ENCODE measurements at places on chromosomes 6 and 20.

DNA sequence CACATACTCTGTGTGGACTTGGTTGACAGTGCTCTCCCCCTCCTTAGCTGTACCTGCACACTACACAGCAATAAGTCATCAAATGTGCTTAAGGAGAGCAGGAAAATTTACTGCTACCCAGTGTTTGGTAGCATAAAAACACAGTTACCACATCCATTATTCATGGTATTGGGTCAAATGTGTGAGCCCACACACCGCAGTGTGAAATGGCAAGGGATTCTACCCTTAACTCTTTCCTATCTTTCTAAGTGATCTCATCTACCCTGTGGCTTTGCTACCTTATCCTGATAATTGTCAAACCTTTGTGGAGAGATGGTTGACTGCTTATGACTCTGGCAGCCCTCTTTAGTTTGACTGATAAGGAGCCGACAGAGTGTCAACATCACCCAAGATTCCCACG, 47.6 kb downstream of the STX11 start:
- no peak for DNase-seq
- no peak overlapping the region for H3K4me3 ChIP-seq
- no peak overlapping the region for H3K27ac ChIP-seq
- no peaks in the 10 kb centered on the region for H3K27me3 ChIP-seq

DNA sequence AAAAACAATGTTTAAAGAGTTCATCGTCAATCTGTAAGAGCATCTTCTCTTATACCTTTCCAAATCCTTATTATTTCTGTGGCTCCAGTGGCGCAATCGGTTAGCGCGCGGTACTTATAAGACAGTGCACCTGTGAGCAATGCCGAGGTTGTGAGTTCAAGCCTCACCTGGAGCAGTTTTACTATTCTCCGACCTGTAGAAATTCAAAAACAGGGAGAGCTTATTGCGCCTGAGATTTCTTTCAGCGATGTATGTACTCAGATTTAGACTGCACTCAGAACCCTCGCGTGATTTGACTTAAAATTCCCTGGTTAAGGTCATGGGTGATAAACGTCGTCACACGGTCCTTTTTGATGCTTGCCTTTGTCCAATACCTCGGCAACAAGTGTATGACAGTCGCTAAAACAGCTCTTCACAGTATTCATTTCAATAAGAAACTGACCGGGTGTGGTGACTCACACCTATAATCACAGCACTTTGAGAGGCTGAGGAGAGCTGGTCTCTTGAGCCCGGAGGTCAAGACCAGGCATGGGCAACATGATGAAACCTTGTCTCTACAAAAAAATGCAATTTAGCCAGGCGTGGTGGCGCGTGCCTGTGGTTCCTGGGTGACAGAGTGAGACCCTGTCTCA, 11.9 kb downstream of the GPX5 start:
- H3K4me3 ChIP-seq = no peak overlapping the region
- no peaks in the 10 kb centered on the region for H3K27me3 ChIP-seq
- no peaks in the 10 kb centered on the region for H3K4me1 ChIP-seq
- H3K36me3 ChIP-seq = no peaks in the 10 kb centered on the region
- no peak overlapping the region for H3K27ac ChIP-seq

DNA sequence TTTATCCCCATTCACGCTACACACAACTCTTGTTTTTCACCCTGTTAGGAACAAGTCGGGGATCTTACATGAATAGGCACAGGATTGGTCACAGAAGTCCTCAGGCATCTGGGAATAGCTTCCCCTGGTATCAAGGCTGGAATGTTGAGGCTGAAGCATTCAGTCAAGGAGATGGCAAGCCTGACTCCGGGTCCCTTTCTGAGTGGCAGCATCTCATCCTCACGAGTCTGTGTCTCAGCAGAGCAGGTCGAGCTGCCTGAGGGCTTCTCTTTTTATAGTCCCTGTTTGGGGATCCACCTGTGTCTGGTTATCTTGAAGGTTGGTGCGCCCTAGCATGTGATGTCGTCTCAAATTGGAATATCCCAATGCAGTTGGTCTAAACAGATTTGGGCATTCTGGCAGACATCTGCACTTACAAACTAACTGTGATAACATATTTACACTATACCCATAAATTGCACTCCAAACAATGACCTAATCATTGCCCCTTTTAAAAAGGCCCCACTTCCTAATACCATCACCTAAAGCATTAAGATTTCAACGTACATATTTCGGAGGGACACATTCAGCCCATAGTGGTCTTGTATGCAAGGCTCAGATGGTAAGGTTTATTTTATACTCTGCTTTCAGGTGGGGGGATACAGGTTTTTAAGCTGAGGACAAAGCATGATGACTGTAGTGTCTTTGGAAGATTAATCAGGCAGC, 112.7 kb upstream of the CLDN20 start:
- DNase-seq = no peak
- no peak overlapping the region for H3K27ac ChIP-seq
- no peak overlapping the region for H3K4me3 ChIP-seq
- no peaks in the 10 kb centered on the region for H3K27me3 ChIP-seq
- H3K36me3 ChIP-seq = peaks cover 11% of the 10 kb centered on the region

- no peaks in the 10 kb centered on the region for H3K27me3 ChIP-seq
- no peak overlapping the region for H3K4me3 ChIP-seq
- DNase-seq = no peak
- H3K27ac ChIP-seq = no peak overlapping the region
Measured at GRCh38 chr6:157562997-157563396, 182.0 kb downstream of the ZDHHC14 start.

- no peaks in the 10 kb centered on the region for H3K27me3 ChIP-seq
- H3K27ac ChIP-seq = no peak overlapping the region
- DNase-seq = no peak
- no peaks in the 10 kb centered on the region for H3K36me3 ChIP-seq
- no peak overlapping the region for H3K4me3 ChIP-seq
Measured at GRCh38 chr20:53658973-53659372, 65.3 kb upstream of the ZNF217 start.

DNA sequence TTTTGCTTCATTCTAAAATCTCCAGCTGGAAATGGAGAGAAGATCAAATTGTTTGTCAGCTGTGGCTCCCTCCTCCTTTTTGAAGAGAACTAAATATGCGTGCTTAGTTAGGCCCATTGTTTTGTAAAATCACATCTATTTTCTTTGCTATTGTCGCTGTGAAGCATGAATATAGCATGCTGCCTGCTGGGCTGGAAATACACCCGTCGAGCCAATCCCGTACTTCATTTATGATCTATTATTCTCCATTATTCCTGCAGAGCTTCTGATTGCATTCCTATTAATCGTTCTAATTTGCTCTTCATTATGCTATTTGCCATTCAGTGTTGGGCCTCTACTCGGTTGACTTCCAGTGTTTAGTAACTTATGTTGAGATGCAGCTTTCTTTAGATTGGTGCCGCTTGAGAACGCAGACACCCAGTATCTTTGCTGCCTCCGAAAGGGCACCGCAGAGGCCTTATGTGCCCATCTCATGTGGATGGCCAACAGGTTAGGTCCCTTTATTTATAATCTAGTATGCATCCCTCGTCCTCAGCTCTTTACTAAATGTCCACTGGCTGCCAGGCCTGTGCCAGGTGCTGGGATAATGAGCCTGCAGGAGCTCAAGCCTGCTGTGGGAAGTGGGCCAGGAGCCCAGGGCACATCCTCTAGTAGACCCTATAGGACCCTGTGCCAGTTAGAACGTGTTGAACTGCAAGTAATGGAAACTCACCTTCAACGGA, 45.6 kb downstream of the FAM50B start:
- H3K27me3 ChIP-seq = no peaks in the 10 kb centered on the region
- H3K27ac ChIP-seq = no peak overlapping the region
- no peak overlapping the region for H3K4me3 ChIP-seq
- no peaks in the 10 kb centered on the region for H3K36me3 ChIP-seq

GRCh38 chr6:90230548-90231215, 66.0 kb downstream of the BACH2 start:
- no peaks in the 10 kb centered on the region for H3K4me1 ChIP-seq
- no peak overlapping the region for H3K27ac ChIP-seq
- H3K27me3 ChIP-seq = no peaks in the 10 kb centered on the region
- no peak overlapping the region for H3K4me3 ChIP-seq
- DNase-seq = no peak

GRCh38 chr6:33185654-33186187, 6.5 kb downstream of the COL11A2 start:
- no peak for DNase-seq
- H3K4me1 ChIP-seq = no peaks in the 10 kb centered on the region
- no peak overlapping the region for H3K4me3 ChIP-seq

- no peaks in the 10 kb centered on the region for H3K4me1 ChIP-seq
- no peak for DNase-seq
- no peaks in the 10 kb centered on the region for H3K36me3 ChIP-seq
- no peak overlapping the region for H3K4me3 ChIP-seq
Measured at GRCh38 chr6:123879749-123880148, 76.1 kb downstream of the NKAIN2 start.

DNA sequence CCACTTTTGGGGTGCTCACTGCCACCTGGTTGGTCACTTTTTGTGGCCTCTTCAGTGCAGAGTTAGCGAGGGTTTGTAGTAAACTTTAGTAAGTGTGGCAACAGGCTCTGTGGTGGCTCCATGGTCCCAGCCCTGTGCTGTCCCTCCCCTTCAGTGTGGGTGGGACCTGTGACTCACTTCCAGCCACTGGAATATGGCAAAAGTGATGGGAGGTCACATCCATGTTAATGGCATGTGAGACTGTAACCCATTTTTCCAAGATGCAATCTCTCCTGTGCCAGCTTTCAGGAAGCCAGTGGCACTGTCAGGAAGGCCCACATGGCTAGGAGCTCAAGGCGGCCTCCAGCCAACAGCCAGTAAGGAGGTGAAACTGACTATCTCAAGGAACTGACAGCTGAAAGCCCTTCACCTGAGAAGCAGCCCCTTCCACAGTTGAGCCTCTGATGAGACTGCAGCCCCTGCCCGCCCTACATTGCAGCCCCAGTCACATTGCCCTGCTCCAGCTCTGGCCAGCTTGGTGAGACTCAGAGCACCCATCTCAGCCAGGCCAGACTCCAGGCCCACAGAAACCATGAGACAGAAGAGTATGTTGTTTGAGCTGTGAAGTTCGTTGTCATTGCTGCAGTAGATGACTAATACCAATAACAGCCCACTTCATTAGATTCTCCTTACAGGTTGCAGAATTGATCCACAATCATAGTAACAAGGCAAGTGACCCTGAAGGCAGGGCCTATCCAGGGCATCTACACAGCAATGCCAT, 13.1 kb upstream of the CST7 start:
- no peaks in the 10 kb centered on the region for H3K27me3 ChIP-seq
- no peaks in the 10 kb centered on the region for H3K36me3 ChIP-seq
- no peak overlapping the region for H3K4me3 ChIP-seq
- H3K4me1 ChIP-seq = no peaks in the 10 kb centered on the region
- no peak overlapping the region for H3K27ac ChIP-seq

DNA sequence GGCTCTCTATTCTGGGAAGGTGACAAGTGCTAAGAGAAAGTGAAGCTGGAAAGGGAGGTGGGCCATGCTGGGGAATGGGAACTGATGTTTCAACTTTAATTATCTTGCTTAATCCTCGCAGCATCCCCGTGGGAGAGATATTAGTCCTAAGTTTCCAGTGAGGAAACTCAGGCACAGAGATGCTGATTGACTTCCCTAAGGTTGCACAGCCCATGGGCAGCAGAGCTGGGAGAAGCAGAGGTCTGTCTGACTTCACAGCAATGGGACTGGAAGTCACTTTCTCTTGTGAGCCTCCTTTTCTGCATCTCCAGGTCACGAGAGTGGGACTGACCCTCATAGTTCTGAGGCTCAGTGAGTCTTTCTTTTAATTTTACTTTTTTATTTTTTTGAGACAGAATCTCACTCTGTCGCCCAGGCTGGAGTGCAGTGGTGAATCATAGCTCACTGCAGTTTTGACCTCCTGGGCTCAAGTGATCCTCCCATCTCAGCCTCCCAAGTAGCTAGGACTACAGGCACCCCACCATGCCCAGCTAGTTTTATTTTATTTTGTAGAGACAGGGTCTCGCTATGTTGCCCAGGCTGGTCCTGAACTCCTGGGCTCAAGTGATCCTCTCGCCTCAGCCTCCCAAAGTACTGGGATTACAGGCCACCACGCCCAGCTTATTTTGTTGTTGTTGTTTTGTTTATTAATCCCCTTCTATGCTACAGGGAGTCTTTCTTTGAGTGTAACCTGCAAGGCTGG, 2.6 kb downstream of the RAB44 start:
- H3K27me3 ChIP-seq = no peaks in the 10 kb centered on the region
- no peak for DNase-seq
- no peak overlapping the region for H3K27ac ChIP-seq
- no peak overlapping the region for H3K4me3 ChIP-seq

GRCh38 chr6:89117211-89118108, at the start of gene SRSF12:
Gene SRSF12 (minus strand): TSS chr6:89118071. CDS start chr6:89117887, 184 bp downstream.
- peak within 1 kb of the TSS; percentile 66 for H3K4me3 ChIP-seq
- H3K4me1 ChIP-seq = no peaks in the 10 kb centered on the region
- H3K27me3 ChIP-seq = peaks cover 21% of the 10 kb centered on the region
- no peaks in the 10 kb centered on the region for H3K36me3 ChIP-seq
- H3K27ac ChIP-seq = no peak within 1 kb of the TSS
- DNase-seq = peak; percentile 95

- no peaks in the 10 kb centered on the region for H3K36me3 ChIP-seq
- peaks cover 18% of the 10 kb centered on the region for H3K27me3 ChIP-seq
- DNase-seq = no peak
- no peaks in the 10 kb centered on the region for H3K4me1 ChIP-seq
Measured at GRCh38 chr6:41352907-41353306, 17.5 kb downstream of the NCR2 start.

GRCh38 chr6:157693867-157694266, 129.2 kb upstream of the SNX9 start:
- no peak overlapping the region for H3K27ac ChIP-seq
- no peak overlapping the region for H3K4me3 ChIP-seq
- peaks cover 39% of the 10 kb centered on the region for H3K27me3 ChIP-seq
- no peaks in the 10 kb centered on the region for H3K4me1 ChIP-seq

DNA sequence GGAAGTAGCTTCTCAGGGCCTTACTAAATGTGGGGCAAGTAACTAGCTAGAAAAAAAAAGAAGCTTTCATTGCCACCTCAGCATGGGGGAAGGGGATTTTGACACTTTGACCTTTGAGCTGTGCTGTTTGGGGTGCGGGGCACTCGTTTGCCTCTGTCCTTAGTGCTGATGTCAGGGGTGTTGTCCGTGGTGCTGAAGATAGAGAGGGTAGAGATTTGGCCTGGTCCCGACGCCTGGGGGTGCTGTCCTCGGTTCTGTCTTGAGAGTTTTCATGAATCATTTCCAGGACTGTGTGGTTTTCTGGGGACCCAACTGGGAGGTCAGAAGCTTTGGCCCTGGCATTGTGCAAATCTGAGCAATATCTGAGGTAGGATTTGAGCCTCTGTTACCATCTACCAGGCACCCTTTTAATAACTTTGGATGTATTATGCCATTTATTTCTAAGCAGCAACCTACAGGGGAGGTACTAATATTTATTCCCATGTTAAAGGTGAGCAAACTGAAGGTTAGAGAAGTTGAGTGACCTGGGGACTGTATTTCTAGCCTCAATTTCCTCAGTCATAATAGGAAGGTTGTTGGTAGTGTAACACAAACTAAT, 78.0 kb downstream of the DLGAP4 start:
- no peak overlapping the region for H3K4me3 ChIP-seq
- peaks cover 6% of the 10 kb centered on the region for H3K27me3 ChIP-seq
- no peak overlapping the region for H3K27ac ChIP-seq
- no peaks in the 10 kb centered on the region for H3K4me1 ChIP-seq

All from osteoblast (primary cell).